ENCODE measurements at places on chromosomes 16 and 17.
A peak's percentile ranks its signal among the peaks of the same experiment; 100 is the strongest.

- no peak for DNase-seq
Observed at GRCh38 chr17:19278729-19279128, 41.6 kb downstream of the EPN2 start.

DNA sequence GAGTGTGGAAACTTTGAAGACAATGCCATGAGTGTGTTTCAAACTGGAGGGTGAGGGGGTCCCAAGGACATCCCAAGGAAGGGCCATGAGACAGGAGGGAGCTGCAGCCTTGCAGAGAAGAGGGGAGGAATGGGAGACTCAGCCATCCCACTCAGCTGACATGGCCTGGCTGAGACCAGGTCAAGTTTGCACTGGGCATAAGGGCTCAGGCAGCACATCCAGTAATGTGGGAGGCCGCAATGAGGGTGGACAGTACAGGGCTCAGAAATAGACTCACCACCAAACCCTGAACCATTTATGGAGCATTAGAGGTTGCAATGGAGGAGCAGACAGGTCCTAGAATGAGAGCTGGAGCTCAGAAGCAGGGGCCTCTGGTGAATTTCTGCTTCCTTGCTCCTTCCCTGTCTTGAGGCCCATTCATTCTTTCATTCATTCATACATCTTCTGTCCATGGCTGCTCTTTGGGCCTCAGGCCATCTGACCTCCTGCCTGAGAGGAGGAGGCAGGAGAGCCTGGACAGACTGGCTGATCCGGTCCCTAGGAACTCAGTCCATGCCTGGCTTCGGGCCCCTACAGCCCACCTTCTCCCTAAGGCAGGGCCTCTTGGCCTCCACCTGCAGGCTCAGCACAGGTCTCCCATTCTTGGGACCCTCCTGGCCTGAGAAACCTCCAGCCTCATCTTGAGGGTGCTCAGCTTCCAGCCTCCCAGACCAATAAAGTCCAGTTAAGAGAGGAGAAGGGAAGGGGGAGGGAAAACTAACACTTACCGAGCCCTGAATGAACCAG lies 70.5 kb upstream of the CDH5 start:
- no peak for DNase-seq

DNA sequence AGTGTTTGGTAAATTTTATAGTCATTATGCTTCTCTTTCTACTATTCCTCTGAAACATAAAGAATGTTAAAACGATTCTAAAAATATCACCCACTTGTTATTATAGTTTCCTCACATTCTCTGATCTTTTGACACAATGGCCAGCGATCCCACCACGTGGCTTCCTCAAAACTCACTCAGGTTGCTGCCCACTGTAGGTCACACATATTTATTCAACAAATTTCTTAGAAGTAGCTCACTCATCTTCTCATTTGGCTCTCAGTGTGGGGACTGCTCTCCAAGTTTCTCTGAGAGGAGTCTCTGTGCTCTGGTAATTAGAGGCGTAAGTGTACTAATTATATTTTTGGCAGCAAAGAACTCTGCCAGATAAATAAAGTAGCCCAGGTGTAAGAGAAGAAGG lies 465.4 kb downstream of the CDH11 start:
- no peak for DNase-seq

GRCh38 chr17:37197336-37197735 lies 178.4 kb upstream of the C17orf78 start:
- DNase-seq: no peak

GRCh38 chr16:3974751-3975150 lies 94.2 kb upstream of the CREBBP start:
- no peak for DNase-seq

- DNase-seq: no peak
Observed at GRCh38 chr17:66364990-66365490, 62.6 kb downstream of the PRKCA start.

DNA sequence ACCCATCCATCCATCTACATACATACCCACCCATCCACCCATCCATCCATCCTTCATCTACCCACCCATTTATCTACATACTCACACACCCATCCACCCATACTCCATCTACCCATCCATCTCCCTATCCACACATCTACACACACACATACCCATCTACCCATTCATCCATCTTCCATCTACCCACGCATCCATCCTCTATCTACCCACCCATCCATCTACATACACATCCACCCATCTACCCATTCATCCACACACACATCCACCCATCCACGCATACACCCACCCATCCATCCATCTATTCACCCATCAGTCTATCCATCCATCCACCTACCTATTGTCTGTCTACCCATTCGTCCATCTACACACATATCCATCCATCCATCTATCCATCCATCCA lies 227.8 kb downstream of the ZNF423 start:
- DNase-seq: no peak

GRCh38 chr17:80704894-80705293 lies 160.3 kb downstream of the RPTOR start:
- DNase-seq: no peak

DNA sequence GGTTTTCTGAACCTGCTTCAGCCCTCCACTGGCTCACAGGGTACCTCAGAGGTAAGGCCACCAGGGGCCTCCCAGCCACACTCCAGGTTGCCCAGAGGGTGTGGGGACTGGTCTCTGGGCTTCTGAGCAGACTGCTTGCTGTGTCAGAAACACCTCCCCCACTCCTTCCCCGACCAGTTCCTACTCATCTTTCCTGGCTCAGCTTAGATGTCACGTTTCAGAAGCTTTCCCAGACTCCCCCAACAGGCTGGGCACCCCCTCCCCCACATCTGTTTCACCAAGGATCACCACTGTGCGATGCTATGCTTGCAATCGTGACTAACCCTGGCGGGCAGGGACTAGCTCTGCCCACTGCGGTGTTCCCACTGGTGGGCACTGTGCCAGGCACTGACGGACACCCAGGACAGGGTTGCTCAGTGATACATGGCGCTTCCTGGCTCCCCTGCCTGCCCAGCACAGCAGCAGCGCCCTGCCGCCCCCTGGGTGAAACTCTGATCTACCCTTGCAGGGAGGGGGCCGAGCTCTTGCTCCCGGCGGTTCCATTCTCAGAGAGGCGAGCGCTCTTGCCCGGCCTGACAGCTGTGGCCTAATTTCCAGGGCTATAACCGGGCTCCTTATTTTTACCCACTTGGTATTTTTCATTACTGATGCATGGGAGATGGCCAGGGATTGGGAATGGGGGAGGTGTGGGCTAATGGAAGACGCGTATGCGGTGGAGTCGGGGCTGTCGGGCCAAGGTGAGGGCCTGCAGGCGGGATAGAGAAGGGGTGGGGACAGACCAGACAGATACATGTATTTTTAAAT lies 29.4 kb upstream of the MTSS2 start:
- DNase-seq: peak; percentile 63

DNA sequence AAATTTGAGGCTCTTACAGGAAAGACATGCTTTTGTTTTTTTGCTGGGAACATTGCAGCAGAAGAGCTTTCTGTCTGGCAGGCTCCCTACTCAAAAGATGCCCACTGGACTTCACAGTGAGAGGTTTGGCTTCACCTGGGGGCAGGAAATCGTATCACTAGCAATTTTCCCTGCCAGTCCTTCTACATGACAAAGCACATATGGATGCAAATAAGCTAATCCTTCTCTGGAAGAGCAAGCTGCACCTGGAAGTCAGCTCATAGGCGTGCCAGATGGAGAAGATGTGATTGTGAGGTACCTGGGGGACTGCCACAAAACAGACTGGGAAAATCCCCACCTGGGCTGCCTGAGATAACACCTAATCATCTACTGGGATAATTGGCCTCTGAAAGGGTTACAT lies 195.0 kb upstream of the CPHXL start:
- no peak for DNase-seq

DNA sequence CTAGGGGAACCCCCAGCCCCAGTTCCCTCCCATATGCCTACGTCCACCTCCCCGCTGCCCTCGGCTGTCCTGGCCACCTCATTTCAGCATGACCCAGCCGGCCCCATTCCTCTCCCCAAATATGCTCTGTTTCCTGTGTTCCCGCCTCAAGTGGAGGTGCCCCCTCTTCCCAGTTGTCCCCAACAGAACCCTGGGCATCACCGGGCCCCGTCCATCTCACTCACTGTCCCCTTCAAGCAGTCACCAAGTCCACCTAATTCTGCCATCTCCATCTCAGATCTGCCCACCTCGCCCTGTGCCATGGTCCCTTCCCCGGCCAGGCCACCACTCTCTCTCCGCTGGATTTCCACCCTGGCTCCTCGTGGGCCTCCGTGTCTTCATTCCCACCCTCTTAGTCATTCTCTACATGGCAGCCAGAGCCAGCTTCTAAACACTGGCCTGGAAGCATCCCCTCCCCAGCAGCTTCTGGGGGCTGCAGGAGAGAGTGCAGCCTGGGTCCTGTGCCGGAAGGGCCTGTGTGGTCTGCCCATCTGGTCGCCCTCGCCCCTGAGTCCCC lies 12.8 kb downstream of the CDK3 start:
- DNase-seq: no peak

DNA sequence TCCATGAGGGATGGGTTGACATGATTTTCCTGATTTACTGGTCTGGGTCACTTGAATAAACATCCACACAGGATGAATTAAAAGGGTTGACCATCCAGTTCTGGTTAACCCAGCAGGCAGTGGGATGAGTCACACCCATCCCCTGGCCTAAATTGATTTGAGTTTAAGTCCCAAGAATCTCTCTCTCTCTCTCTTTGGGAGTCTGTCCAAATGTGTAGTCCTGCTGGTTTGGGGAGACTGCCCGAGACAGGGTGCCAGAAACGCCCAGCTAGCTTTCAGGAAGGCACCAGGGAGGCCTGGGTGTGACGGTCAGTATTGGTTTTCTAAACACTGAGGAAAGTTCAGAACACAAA lies 38.8 kb downstream of the SCPEP1 start:
- DNase-seq: no peak

DNA sequence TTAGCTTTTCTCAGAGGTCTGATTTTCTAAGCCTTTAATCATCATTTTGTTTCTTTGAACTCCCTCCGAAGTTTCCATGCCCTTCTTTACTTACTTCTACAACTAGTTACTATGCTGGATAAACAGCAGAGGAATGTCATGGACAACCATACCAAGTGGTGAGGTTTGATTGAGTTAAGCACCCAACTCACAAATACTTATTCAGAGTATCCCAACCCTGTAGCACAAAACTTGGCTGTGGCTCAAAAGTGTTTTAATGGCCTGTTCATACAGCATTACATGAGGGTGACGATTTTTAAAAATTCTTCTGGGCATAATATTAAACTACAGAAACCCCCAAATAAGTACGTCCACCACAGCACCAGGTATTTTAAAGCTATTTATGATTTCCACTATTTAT lies 946.8 kb upstream of the SOX9 start:
- DNase-seq: no peak

DNA sequence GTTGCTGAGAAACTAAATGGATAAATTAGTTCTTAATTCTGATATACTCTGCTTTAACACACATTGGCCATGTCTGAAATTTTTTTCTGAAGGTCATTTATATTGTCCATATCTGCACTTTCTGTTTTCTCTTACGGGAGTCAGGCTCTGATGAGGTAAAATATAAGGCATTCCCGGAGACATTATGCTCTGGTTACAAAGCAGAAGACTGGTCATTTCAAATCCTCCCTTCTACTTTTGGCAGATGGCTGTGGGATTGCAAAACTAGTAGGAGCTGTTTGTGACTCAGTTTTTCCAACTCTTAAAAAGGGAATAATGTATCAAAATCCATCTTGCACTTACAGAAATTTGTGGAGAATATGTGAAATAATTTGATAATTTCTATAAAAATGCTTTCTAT lies 92.2 kb upstream of the CPHXL start:
- DNase-seq: no peak

DNA sequence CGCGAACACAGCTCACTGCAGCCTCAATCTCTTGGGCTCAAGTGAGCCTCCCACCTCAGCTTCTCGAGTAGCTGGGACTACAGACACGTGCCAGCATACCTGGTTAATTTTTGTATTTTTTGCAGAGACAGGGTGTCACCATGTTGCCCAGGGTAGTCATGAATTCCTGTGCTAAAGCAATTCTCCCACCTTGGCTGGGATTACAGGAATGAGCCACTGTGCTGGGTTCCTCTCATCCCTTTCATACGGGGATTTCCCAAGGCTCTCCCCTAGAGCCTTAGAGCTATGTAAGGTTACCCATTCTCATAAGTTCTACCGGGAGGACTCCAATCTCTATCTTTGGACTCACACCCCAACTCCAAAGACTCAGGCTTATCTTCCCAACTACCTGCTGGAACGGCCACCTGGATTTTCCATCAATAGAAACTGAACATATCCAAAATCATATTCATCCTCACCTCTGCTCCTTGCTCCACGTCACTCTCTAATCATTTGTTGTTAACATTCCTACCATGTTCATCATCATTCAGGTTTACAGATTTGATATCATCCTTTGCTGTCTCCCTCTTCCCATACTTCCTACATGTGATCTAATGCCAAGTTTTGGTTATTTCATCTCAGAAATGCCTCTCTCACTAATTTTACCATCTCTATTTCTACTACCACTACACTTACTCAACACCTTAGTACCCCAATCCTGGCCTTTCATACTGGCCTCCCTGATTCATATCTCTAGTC lies 92.5 kb downstream of the NCOR1 start:
- no peak for DNase-seq

DNA sequence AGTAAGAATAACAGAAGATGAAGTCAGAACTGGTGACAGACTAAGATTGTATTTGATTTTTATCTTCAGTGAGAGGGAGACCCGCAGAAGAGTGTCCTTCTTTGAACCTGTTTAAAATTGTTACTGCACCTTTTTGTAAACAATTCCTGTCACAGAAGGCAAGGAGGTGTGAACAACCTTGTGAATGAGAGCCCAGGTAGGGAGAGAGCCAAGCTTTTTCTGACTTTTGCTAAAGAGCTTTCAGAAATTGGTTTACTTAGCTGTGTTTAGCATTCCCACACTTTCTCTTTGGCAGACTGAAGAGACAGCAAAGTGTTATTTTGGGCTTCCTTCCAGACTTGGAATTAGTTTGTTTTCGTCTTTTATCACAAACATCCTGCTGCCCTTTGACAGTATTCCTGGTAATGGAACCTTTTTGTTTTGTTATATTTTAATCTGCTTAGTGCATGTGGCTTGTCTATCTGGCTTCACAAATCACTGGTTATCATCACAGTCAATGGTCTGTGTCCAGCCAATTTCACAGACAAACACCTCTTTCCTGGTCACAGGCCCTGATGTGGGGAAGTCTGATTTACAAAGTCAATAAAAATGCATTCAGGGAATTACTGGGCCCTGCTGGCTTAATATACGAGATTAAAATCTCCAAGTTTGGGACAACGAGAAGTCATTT lies 85.7 kb upstream of the HS3ST2 start:
- DNase-seq: no peak

DNA sequence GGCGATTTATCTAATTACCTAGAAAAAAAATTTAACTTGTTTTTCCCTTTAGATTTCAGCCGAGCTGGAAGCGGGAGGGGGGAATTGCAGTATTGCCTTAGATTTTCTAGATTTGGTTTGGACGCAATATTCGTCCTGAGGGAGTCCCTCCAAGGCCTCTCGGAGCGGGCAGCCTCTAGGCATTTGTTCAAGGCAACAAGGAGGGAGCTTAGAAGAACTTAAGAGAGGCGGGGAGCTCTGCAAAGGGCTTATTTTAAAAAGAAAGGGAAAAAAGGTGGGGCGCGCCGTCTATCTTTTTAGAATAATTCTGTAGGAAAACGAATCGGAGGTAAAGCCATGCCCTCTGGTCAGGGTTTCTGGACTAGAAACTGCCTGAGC lies 407 bp upstream of the TMEM94 start:
- no peak for DNase-seq

- no peak for DNase-seq
Observed at GRCh38 chr16:28317040-28317880, 24.9 kb downstream of the SBK1 start.

Data from SHP77 treated with DMSO at 0.1 percent for 48 hours (cell line).